ENCODE measurements at places on chromosomes 16 and 17.

DNA sequence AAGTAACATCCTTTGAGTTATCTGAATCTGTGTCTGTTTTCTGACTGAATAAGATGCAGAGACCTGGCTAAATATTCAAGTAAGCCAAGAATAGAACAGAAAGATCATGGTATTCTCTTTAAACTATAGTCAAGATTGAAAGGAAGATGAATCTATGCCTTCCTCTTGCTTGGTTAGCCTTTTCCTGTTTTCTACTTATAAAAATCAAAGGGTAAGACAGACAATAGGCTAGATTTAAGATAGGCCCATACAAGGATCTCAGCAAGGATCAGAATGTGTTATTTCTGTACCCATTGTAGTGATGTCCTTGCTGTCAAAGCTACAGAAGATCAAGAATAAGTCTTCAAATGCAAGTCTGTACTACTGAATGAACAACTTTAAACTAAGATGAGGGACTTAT, 7.0 kb upstream of the CDR2 start:
- DNase-seq: no peak

DNA sequence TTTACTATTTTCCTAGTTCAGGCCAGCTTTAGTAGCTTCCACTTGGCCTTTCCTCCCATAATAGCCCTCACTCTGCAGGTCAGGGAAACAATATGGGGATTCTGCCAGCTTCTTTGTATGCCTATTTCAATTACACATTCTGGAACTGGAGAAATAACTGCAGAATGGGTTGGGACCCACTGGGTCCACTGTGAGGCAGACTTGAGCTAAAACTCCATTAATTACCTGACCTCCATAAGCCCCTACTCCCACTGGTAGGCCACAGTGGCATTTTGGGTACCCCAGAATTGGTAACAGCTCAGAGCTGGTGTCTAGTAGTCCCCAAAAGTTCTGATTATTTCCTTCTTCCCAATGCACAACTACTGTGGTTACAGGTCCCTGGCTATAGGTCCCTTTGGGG, 16.7 kb upstream of the TENT4B start:
- DNase-seq: no peak

DNA sequence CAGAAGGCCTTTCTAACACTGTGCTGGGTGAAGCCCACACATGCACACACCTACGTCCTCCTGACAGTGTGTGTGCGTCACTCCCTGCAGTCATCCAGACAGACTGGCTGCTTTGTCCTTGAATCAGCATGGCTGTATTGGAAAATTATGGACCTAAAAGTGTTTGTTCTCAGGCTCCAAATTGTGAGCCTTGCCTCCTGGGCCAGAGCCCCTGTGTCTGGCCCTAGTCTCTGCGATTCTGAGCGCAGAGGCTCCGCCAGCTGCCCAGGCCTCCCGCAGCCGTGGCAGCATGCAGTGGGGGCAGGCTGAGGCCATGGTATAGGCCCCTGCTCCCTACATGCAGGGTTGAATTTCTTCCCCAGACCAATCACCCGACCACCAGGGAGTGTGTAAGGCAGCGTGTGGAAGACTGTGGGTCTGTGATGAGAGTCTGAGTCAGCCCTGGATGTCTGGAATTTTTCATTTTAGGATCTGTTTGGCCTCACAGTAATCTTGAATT, 166.9 kb downstream of the LGALS9B start:
- DNase-seq: no peak

GRCh38 chr17:15963670-15964110, 18.8 kb downstream of the ADORA2B start:
- no peak for DNase-seq

- DNase-seq: no peak
Measured at GRCh38 chr16:89484923-89485679, 5.3 kb downstream of the ANKRD11 start.

DNA sequence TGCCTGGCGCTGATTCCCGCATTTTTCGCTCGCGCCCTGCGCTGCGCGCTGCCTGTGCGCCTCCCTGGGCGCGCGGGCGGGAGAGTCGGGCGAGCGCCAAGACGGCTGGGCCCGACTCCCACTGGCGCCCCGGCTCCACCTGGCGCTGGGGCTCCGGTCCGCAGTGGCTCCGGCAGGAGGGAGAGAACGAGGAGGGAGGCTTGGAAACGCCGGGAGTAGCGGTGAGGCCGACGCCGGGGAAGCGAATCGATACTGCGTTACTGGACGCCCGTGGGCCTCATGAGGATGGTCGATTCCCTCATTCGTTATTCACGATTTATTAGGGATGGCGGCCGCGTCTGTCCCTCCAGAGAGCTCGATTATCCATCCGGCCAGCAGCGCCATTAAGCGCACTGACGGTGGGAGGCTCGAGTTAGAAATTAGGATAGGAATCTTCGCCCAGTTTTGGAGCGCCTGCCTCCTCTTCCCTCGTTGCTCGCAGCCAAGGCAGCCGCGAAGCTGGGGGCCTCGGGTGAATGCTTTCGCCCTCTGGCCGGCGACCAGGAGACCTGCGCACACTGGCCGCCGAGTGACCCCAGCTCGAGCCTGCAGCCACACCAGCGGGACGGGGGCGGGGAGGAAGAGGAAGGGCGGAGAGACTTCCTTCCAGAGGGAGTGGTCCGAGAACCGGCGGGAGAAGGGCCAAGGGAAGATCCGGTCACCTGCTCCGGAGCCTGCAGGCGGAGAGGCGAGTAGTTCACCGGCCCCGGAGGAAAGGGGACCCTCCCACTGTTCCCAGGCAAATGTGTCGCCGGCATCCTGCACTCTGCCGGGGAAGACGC, 1.3 kb upstream of the PCGF2 start:
- no peak for DNase-seq

DNA sequence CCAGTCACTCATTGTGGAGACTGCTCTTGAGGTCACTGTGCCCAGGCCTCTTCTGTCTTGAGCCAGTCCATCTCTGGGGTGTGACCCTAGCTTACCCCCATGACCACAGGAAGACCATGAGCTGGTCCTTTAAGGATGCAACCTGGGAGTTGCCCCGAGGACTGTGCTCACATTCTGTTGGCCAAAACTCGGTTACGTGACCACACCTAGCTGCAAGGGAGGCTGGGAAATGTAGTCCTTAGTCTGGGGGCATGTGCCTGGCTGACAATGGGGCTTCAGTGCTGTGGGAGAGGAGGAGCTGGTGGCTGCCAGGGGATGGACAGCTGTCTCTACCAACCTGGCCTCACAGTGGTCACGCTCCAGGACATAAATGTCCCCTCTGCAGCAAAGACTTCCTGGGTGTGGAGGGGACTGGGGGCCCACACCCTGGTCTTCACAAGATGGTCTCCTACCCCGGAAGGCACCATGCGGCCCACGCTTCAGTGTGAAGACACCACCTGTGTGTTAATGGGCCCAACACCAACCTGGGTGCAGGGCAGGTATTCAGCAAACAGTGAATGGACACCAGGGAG, 55.4 kb downstream of the JPH3 start:
- no peak for DNase-seq

GRCh38 chr16:52812678-52813556, 239.8 kb downstream of the CHD9NB start:
- DNase-seq: no peak

DNA sequence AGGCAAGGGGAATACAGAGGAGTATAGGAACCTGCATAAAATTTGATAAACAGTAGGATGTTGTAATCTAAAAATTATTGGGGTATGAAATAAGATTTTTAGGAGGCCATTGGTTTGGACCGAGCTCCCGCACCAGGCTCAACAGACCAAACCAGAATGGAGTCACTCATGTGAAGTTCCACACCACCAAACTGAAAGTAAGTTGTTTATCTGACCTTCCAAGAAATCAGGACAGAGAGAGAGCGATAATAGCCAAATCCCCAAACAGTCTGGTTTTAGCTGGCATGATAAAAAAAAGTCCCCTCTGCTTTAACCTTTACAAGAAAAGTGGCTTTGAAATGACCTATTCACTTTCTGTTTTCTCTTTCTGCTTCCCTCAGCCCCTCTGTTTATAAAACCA, 45.7 kb upstream of the SIAH1 start:
- no peak for DNase-seq

- no peak for DNase-seq
Measured at GRCh38 chr17:46984892-46985291, 5.8 kb upstream of the RPRML start.

DNA sequence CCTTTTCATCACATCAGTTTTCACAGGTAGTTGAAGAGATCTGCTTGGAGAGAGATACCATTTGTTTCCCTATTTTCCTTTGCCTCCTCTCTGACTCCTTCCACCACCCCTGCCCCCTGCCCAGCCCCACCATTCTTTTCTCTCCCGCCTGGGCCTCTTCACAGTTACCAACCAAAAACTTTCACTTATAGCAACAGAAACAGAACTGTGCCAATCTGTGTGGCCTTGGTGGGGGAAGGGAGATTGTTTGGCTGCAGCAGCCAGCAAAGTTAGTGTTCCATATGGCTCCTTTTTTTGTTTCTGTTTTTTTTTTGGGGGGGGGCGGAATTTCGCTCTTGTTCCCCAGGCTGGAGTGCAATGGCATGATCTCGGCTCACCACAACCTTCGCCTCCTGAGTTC, 17.2 kb upstream of the ARL4D start:
- no peak for DNase-seq

- no peak for DNase-seq
Measured at GRCh38 chr16:68144008-68144407, 58.8 kb downstream of the NFATC3 start.

GRCh38 chr16:53717577-53717976, 13.6 kb downstream of the FTO start:
- DNase-seq: no peak

- DNase-seq: no peak
Measured at GRCh38 chr17:5283571-5284315, 1.7 kb downstream of the RABEP1 start.

DNA sequence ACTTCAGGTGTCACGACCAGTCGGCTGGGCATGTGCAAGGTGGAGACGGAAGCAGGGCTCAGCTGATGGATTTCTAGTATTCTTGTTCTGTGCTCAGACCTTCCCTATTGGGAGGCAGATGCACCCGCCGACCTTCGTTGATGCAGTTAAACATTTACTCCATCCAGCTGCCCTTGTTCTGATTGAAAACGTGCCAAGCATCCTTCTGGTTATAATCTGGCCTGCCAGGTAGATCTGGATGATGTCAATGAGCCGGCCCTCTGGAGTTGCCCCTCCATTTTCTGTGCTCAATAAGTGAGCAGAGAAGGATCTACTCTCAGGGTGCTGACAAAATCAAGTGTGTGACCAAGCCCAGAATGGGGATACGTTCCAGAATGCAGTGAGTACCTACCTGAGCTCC, 38.3 kb downstream of the CCDC182 start:
- DNase-seq: no peak

- DNase-seq: no peak
Measured at GRCh38 chr17:28154214-28154613, 111.7 kb downstream of the NLK start.

- no peak for DNase-seq
Measured at GRCh38 chr17:32568705-32569104, 81.9 kb downstream of the CDK5R1 start.

DNA sequence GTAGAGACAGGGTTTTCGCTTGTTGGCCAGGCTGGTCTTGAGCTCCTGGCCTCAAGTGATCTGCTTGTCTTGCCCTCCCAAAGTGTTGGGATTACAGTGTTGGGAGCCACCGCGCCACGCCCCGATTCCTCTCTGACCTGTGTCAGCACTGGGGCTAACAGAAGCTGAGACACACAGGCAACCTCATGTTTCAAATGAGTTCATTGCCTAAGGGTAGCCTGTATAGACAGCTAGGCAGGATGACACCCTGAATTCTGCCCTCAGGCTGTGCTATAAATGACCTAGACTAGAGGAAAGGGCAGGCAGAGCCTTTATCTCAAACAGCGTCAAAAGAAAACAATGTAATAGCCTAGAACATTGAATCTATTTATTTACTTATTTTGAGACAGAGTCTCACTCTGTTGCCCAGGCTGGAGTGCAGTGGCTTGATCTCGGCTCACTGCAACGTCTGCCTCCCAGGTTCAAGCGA, 2.3 kb upstream of the CDK3 start:
- DNase-seq: no peak

GRCh38 chr16:47236716-47237115, 93.0 kb upstream of the NETO2 start:
- no peak for DNase-seq

GRCh38 chr17:29074488-29074887, 31.5 kb downstream of the PIPOX start:
- no peak for DNase-seq

GRCh38 chr16:11619327-11619851, 32.7 kb upstream of the LITAF start:
- peak; percentile 84 for DNase-seq

DNA sequence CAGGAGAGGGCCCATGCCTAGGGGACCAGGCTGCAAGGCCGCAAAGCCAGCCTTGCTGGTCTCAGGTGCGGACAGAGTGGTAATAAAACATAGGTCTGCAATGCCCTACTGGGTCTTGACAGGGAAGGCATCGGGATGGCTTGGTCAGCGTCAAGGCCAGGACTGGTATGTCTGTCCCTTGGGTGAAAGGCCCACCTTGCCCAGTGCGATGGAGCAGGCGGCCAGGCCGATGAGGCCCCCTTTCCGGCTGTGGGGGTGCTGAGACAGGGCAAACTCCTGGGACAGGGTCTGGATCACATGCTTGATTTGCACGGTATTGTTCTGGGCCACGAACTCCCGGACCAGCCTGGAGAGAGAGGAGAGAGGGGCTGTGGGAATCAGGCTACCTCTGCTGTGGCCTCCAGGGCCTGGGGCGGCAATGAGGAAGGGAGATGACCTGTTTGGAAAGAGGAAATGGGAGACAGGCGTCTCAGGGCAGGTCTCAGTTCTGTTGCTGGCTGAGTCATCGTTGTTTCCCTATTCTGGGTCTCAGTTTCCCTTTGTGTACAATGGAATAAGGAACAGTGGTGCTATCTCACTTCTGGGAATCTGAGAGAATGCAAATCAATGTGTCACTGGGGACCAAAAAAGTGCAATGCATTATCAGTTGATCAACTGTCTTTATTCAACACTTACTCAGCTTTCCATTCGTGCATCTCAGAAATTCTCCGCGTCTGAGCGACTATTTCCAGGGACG, 14.8 kb downstream of the VAC14 start:
- DNase-seq: no peak

- DNase-seq: no peak
Measured at GRCh38 chr16:8756755-8757154, 40.7 kb downstream of the TMEM186 start.

DNA sequence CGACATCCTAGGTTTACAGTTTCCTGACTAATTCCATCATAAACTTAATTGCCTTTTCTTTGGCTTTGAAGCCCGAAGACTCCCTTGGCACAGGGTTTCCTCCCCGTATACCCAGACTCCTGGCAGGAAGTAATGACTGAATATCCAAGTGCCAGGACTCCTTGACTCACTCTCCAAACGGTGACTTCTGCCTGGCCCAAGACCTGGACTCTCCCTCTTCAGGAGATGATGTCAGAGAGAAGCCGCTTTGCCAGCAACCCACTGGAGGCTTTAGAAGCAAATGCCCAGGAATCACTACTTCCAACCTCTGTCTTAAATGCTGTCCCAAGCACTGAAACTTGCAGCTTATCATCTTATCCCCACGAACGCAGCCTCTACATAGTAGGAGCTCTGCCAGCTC, 146.5 kb downstream of the RGS9 start:
- DNase-seq: no peak

DNA sequence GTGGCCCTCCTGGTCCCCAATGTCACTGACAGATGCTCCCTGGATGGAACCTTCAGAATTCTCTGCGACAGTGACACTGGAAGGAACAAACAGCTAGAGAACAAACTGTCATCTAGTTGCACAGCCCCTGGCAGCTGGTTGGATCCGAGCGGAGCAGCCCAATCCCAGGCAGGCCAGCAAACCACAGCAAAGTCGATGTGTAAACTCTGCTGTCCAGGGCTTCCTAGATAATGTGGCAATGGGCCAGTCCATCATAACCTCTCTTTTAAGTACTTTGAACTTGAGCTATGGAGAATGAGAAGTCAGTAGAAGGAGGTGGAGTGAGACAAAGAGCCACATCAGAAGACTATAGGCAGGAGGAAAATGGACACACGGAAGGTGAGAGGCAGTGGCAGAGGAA, 323.0 kb downstream of the CBLN1 start:
- no peak for DNase-seq

Measured in GF-D8 (cell line).